Activated CD4-positive, alpha-beta T cell treated with anti-CD3 and anti-CD28 coated beads, Interleukin-2, amount 50 U/mL, for 48 hours (primary cell): ENCODE measurements at places on chromosomes 1 and 21.

DNA sequence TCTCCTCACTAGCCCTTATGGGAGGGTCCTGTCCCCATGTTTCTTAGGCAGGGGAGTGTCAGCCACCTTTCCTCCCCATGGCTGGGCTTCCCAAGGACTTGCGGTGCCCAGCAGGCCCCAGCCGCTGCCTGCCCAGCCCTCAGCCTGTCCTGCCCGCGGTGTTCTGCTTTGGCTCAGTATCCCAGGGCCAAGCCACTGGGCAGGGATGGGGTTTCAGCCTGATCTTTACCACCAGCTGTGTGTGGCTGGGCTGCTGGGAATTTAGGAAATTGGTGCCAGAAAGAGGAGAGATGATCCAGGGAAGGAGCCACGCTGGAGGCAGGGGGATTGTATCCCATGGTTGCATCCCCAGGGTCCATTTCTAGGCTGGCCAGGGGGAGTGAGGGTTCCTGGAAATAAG lies 6.9 kb upstream of the IGFN1 start:
- no peak for DNase-seq

DNA sequence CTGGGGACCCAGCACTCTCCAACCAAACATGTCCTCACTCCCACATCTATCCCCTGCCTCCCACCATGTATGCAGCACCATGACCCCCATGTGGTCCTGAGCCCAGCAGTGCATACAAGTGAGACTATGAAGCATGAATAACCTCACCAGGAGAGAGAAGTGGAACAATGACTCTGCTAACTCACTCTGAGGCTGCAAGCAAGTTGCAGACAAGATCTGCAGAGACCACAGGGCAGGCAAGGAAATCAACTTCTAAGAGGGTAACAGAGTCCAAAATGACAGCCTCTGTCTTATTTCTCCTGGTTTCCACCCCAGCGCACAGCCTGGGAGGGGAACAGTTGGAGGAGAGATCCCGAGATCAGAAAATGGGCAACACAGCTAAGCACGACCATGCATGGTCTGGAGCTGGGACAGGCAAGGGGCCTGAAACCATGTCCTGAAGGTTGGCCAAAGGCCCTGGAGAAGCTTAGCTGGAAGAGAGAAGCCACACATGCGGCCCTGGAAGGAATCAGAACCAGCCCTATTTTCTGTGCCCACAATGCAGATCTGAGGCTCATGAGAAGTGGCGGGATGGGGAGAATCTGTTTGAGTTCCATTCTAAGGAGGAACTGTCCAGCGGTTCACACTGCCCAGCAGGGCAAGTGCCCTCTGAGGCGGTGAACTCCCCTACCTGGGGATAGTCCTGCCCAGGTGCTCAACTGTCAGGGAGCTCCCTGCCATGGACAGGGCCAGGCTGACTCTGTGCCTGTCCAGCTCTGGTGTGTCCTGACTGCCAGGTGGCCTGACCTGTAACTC lies 12.5 kb upstream of the REN start:
- no peak for DNase-seq

GRCh38 chr1:94396356-94397010 lies 21.7 kb upstream of the ABCD3 start:
- DNase-seq: no peak

- no peak for DNase-seq
Measured at GRCh38 chr1:225451840-225452515, 24.1 kb upstream of the LBR start.

DNA sequence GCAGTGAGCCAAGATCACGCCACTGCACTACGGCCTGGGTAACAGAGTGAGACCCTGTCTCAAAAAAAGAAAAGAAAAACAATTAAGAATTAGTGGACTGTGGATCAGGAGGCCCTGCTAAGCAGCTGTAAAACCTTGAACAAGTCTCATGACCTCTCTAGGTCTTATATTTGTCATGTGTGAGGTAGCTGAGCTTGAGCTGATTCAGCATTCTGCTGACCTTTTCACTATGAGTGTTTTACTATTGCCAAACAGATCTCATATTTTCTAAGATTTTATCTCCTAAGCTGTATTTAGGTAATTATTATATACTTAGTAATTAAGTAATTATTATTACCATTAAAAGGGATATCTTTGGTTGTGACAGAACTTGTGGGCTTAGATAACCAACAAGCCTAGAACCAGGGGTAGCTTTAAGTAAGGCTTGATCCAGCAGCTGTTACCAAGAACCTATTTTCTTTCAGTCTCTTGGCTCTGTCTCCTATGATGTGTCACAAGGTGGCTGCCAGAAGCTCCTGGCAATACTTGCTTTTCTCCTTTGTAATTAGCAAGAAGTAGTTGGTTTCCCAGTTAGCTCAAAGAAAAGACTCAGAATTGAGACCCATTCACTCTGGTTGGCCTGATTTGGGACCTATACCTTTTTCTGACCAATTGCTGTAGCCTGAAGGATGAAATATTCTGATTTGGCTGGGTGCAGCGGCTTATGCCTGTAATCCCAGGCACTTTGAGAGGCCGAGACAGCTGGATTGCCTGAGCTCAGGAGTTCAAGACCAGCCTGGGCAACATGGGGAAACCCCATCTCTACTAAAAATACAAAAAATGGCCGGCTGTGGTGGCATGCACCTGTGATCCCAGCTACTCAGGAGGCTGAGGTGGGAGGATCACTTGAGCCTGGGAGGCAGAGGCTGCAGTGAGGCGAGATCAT lies 8.5 kb upstream of the ZC3H12A start:
- no peak for DNase-seq

DNA sequence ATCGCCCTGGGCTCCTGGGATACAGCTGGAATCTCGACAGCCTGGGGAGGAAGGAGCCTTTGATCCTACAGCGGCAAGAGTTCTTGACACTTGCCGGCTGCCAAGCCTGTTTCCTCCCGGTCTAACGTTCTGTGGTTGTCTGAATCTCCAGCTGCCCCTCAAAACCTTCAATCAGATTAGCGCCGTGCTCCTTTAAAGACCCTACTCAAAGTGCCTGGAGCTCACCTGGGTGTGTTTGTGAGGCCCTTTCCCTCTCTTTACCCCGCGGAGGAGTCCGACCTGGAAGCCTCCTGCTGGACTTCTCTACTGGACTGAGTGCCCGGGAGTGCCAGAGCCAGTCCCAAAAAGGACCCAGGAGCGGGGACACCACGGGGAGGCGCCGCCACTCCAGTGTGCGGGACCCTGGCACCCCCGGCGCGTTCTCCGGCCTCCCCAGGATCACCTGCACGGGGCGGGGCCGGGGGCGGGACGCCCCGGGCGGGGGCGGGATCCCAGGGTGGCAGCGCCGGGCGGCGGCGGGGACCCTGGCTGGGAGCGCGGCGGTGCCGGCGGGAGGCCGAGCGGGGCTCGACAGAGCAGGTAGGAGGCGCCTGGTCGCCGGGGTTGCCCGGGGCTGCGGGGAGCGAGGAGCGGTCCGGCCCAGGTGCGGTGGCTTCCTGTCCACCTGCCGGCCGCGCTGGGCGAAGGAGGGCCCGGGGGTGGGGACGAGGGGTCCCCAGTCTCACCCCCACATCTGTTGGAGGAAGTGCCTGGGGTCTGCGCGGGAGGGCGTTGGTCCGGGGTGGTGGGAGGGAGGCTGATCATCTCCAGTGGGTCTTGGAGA lies at the start of gene NCMAP:
Gene NCMAP (plus strand): TSS at position 497 of the 823 bp plus-strand sequence. CDS start 39,344 bp downstream, outside the sequence.
- DNase-seq: peak; percentile 40

- no peak for DNase-seq
Measured at GRCh38 chr1:20496241-20496661, 10.2 kb upstream of the CAMK2N1 start.

DNA sequence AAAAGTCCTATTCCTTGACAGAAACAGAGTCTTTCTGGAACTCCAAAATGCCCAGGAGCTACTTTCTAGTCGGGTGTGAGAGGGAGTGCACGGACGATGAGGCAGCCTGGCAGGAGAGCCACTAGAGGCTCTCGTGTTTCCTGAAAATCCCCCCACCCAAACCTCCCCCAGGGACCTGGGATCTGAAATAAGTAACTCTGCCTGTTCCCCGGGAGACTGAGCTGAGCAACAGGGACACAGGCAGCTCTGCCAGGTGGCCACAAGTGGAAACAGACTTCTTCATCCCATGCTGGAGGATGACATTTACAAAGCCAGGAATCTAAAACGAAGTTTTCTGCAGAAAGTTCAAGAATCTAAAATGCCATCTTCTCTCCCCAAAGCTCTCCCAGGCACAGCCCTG lies 77.1 kb downstream of the ITPKB start:
- no peak for DNase-seq

- DNase-seq: no peak
Measured at GRCh38 chr21:25036775-25037174, 570.5 kb downstream of the MRPL39 start.

- no peak for DNase-seq
Measured at GRCh38 chr1:94727846-94728715, 92.1 kb upstream of the SLC44A3 start.

DNA sequence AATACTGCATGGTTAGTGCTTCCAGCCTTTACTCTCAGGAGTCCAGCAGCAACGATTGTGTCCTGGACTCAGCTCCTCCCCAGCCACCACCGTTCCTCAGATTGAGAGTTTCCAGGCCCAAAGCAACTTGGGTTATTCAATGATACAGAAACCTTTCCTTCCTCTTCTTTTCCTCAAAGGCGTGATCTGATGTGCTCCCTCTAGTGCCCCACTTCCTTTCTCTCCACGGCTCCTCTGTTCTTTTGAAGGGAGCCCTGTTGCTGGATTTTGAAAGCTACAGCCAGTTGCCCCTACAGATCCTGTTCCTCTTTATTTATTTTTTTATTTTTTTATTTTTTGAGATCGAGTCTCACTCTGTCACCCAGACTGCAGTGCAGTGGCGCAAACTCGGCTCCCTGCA lies 14.1 kb downstream of the CRP start:
- DNase-seq: no peak

DNA sequence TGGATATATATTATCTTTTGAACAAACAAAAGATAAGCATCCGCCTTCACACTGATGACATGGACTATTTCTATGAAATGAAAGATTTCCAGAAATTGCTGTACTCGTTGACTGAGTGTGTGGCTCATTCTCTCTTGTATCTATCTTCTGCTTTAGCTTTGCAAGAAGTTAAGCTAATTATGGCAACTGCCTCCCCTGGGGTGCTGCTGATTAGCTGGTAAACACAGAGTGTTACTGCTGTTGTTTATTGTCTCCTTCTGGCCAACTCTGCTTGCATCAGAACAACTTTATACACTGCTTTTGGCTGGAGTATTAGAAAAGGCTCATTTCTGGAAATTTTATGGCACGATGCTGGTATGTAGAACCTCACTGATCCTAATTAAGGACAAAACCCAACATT lies 95.6 kb upstream of the SNX7 start:
- no peak for DNase-seq

DNA sequence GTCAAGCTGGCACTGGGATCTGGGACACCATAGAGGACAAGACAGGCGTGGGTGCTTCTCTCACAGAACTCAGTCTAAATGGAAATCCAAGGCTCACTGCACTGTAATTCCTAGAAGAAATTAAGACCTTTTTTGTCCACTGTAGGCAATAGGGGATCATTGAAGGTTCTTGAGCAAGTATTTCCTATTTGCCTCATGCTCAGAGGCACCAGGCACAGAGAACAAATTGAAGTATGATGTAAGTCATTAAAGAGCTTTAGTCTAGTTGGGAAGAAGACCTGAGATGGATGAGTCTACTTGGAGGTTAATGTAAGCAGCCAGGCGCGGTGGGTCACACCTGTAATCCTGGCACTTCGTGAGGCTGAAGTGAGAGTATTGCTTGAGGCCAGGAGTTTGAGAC lies 34.6 kb downstream of the EIF2D start:
- DNase-seq: no peak

DNA sequence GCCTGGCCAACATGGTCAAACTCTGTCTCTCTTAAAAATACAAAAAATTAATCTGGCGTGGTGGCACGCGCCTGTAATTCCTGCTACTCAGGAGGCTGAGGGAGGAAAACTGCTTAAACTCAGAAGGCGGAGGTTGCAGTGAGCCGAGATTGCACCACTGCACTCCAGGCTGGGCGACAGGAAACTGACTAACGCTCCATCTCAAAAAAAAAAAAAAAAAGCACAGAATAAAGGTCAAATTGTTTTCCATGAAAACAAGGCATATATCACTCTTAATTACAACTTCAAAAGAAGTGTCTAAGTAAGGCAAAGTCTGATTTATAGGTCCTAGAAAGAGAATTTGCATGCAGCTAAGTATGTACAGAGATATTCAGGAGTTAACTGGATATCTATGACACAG lies 25.6 kb downstream of the EYA3 start:
- peak; percentile 41 for DNase-seq

GRCh38 chr1:2584686-2585317 lies 1.8 kb upstream of the PRXL2B start:
- no peak for DNase-seq

DNA sequence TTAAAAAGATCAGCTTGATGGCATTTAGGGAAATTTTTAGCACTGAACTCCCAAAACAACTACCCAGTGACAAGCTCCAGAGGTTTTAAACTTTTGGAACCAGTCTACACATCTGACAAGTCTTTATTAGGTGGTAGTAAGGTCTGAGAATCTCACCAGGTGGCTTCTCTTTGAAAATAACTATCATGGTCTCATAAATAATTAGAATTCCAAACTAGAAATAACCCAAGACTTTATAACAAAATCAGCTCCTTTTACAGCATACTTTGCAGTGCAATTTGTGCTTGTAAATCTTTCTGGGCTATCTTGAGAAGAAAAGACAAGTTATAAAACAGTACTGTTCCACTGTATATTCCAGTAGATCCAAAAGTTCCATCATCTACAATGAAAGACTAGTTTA lies 108.7 kb downstream of the LTN1 start:
- no peak for DNase-seq

DNA sequence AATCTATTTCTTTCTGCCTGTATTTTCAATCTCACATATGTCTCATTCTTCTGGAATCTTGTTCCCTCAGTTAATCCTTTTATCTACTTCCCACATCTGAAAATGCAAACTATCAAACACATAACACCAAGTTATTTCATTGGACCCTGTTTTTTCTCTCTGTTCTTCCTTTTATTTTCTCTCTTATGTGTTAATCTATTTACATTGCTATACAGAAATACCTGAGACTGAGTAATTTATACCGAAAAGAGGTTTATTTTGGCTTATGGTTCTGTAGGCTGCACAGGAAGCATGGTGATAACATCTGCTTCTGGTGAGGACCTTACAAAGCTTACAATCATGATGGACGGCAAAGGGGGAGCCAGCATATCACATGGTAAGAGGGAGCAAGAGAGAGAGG lies 247.6 kb downstream of the TGFB2 start:
- DNase-seq: no peak

DNA sequence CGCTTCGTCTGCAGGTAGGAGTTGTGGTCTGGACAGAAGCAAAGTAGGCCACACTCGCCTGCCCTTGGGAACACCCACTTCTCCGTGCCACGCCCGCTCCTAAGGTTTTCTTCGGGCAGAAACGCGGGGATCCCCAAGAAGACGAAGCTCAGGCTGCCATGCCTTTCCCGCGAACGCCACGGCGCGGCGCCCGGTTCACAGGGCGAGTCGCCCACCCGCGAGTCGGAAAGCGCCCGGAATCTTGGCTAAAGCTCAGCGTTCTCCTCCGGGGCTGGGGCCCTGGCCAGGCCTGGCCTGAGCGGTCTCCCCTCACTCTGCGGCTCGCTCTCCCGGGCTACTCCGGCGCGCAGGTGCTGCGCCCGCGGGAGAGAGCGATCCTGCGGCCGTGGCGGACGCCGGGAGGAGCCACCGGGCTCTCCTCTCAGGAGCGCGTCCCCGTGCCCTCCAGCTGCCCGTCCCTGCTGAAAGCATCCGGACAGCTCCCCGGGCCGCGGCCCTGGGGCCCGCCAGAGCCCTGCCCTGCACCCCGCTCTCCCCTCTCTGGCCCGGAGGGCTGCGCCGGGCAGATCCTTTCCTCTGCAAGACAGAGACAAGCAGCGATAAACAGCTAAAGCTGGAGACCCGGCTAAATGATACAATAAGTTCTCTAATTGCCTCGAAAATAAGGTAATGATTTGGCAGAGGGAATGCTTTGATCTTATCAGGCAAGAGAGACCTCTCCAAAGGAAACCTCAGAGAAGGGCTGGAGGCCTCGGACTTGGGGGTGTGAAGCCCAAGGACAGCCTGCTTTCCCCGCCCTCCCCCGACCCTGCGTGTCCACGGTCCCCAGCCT lies 6.7 kb upstream of the WNT2B start:
- DNase-seq: peak; percentile 72
